ENCODE measurements at places on chromosomes 5 and 9.

GRCh38 chr9:33289496-33289895 lies 820 bp upstream of the NFX1 start:
- DNase-seq = no peak

GRCh38 chr5:62795926-62796325 lies 217.3 kb downstream of the LRRC70 start:
- DNase-seq = no peak

DNA sequence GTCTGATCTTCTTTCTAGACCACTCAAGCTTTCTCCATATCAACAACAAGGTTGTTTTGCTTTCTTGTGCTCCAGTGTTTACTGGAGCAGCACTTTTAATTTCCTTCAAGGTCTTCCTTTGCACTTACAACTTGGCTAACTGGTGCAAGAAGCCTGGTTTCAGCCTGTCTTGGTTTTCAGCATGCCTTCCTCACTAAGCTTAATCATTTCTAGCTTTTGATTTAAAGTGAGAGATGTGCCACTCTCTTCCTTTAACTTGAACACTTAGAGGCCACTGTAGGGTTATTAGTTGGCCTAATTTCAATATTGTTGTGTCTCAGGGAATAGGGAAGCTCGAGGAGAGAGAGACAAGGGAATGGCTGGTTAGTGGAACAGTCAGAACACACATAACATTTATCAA lies 13.4 kb downstream of the AK3 start:
- no peak for DNase-seq

GRCh38 chr5:136375920-136376319 lies 10.6 kb upstream of the TRPC7 start:
- no peak for DNase-seq

DNA sequence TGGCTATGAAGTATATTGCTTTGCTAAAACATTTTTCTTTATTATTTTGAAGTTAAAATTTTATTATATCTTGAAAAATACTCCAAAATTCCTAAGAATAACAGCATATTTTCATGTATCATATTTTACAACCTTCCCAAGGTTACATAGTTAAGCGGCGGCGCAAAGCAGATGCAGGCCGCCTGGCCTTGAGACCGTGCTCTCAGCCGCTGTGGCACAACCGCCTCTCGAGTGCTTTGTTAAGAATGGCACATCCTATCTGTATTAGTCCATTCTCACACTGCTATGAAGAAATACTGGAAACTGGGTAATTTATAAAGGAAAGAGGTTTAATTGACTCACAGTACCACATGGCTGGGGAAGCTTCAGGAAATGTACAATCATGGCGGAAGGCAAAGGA lies 228.8 kb downstream of the ARRDC3 start:
- no peak for DNase-seq

DNA sequence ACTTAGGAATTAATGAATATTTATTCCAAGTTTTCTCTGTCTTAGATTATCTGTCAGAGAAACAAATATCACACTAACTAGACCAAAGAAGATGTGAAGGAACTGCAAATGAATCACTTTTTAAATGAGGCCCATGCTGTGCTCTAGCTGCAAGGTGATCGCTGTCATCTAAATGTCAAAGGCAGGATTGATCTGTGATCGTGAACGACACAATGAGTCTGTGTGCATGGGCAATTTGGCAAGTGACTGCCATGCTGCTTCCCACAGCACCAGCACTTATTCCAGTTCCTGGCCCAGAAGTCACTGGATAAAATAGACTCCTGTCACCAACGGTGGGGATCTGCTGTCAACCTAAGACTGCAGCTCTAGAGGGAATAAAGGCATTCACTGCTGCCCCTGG lies 141.2 kb downstream of the TRIM36 start:
- no peak for DNase-seq

GRCh38 chr9:121380846-121381245 lies 10.8 kb upstream of the STOM start:
- no peak for DNase-seq

DNA sequence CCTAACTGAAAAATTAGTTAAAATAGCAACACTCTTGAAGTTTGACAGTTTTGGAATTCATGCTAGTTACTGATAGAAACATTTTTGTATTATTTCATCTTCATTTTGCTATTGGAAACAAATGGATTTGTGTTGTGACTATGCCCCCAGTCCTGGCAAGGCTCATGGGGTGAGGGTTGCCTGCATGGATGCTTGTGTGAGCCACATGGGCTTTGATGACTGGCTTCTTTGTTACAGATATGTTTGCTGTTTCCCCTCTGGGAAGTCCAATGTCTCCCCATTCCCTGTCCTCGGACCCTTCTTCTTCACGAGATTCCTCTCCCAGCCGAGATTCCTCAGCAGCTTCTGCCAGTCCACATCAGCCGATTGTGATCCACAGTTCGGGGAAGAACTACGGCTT lies 44.2 kb downstream of the CD180 start:
- DNase-seq = no peak
